ENCODE measurements at places on chromosomes 5 and 9.
A peak's percentile ranks its signal among the peaks of the same experiment; 100 is the strongest.

DNA sequence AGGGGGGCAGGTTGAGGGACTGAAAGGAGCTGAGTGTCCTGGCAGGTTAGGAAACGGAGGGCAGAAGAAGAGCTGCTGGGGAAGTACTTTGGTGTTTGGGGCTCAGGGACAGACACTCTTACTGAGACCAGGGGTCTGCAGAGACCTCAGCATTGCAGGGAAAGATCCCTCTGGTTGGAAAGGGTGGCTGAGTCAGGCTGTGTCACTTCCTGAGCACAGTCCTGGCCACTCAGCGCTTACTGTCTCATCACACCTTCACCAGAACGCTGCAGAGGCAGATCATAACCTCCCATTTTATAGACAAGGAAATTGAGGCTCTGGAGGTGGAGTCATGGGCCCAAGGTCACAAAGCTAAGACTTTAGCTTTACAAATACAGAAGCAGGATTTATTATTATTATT, 54.3 kb downstream of the LMX1B start:
- DNase-seq, result no peak

- peak; percentile 65 for DNase-seq
Measured at GRCh38 chr5:6772886-6773285, 59.7 kb downstream of the TENT4A start.

- peak; percentile 70 for DNase-seq
Measured at GRCh38 chr5:174317256-174317894, 271.9 kb downstream of the NSG2 start.

- DNase-seq, result no peak
Measured at GRCh38 chr5:107576736-107577393, 93.9 kb downstream of the EFNA5 start.

GRCh38 chr5:148799737-148800527, 26.5 kb upstream of the ADRB2 start:
- DNase-seq, result no peak

GRCh38 chr9:76500061-76500460, 41.1 kb downstream of the GCNT1 start:
- no peak for DNase-seq

GRCh38 chr5:84370176-84370575, 14.5 kb downstream of the EDIL3 start:
- peak; percentile 35 for DNase-seq

DNA sequence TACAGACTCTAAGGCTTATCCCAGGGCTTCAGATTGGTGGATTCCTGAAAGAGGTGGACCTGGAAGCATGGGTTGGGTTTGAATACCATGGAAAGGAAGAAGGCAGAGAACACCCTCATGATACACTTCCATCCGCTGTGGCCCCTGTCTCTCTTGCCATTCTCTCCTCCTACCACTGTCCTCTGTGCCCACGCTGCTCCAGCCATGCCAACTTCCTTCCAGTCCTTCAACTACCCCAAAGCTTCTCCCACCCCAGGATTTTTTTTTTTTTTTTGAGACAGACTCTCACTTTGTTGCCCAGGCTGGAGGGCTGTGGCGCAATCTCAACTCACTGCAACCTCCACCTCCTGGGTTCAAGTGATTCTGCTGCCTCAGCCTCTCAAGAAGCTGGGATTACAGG, 1.7 kb upstream of the SPARC start:
- no peak for DNase-seq

DNA sequence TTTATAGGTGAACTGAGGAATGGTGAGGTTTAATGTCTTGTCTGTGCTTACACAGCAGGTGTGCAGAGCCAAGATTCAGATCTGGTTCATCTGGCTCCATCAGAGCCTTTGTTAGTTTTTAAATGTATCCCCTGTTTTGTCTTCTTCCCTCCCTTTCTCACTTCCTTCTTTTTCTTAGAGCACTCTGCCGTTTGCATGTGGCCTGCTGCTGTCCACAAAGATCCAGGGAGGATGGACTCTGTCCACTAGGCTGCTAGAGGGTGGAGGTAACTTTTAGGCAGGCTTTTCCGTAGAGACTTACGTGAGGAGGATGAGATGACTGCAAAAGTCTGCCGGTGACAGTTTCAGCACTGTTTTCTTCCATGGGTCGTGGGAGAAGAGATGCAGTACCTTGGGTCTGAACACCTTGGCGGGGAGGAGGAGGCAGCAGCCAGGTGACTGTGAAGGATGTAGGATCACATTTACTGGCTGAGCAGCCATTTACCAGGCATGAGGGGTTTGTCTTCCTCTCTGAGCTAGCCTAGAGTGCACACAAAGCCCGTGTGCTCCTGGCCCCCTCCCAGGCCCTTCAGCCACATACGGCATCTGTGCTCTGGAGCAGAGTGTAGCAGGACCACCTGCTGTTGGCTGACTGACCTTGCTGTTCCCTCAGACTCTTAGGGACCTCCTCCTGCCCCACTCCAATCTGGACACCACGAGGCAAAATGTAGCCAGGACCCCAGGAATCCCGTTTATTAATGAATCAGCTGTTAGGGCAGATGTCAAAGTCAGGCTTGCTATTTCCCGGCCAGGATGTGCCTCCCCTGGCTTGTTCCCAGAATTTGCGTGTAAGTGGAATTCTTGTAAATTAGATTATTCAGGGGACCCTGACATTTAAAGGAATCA, 1.8 kb downstream of the NTMT1 start:
- no peak for DNase-seq

- DNase-seq, result no peak
Measured at GRCh38 chr5:178479261-178479660, 110.9 kb downstream of the COL23A1 start.

DNA sequence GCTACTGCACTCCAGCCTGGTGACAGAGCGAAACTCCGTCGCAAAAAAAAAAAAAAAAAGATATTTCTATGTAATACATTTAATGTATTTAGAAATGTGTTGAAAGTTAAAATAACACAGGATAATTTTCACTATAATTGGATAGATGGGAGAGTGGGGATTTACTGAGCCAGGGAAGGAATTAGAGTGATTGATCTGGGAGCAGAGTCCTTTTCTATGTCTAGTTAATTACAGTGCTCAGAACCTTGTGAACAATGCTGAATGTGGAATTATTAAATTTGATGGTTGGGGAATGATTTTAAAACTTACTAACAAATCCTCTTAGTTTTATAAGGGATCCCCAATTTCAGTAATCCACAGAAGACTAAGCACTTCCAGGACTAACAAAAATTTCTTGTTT, 239.7 kb downstream of the CSNK1G3 start:
- DNase-seq, result no peak

DNA sequence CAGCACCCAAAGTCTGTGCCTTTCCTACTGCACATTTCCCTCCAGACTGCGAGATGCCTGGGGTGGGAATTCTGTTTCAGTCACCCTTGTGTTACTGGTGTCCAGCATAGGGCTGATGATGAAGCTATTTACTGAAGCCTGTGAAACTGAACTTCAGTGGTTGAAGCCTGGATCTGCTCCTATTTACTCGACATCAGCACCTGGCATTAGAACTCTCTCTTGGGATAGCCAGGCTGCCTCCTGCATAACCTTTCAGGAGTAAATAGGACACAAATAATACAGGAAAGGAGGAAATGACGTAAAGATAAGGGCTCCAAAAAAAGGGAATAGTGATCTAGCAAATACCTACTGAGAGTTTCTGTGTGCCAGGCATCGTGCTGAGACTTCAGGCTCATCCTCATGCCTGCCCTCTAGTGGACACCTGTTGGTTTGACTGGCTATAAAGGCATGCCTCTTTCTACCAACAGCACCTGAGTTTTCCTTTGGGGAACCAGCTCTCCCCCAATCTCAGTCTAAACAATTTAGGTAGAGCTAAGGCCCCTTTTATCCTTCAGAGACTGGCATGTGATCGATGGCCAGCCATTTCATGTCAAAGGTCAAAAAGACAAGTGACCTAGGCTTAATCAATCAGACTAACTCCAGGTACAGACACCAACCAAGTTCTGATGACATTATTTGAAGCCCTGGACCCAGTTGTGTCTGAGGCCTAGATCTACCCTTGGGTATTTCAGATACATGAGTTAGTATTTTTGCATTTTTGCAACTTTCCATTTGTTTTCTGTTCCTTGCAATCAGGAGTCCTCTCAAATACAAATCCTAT, 192.1 kb upstream of the TRIM32 start:
- peak; percentile 4 for DNase-seq

GRCh38 chr5:132026516-132027008, 15.1 kb upstream of the ACSL6 start:
- DNase-seq, result no peak

- peak; percentile 35 for DNase-seq
Measured at GRCh38 chr9:133120501-133121197, 391 bp downstream of the RALGDS start.

- DNase-seq, result no peak
Measured at GRCh38 chr5:134580001-134580460, 52.6 kb downstream of the SAR1B start.

- no peak for DNase-seq
Measured at GRCh38 chr5:78845470-78845869, 139.6 kb downstream of the ARSB start.

DNA sequence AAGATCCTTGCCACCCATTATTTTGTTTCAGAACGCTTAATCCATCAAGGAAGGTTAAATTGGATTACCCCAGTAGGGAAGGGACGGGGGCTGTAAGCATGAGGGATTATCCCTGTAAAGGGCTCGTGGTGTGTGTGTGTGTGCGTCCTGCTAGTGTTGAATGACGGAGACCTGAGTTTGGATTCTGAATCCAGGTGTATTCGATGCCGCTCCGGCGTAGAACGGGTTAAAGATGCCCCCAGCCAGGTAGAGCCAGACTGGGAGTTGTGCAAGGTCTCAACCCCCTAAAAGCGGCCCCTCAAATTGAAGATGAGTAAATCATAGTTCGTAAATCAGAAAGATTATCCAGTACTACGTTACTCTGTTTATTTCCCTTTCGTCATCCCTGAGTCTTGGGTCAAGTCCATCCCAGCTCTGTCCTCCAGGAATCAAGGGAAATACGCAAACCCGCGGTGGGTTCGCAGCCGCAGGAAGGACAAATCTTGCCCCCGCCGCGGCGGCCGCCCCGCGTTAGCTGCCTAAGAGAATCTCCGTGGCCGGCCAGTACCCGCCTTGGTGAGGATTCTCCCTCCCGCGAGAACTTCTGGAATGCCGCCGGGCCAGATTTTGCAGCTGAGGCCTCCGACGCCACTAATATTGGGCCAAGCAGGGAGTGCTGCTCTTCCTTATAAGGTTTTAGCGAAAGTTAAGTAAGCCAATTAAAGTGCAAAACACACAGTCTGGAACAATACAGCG, 586 bp upstream of the MTAP start:
- DNase-seq, result peak; percentile 59

GRCh38 chr5:163755505-163755904, 250.1 kb downstream of the MAT2B start:
- no peak for DNase-seq

DNA sequence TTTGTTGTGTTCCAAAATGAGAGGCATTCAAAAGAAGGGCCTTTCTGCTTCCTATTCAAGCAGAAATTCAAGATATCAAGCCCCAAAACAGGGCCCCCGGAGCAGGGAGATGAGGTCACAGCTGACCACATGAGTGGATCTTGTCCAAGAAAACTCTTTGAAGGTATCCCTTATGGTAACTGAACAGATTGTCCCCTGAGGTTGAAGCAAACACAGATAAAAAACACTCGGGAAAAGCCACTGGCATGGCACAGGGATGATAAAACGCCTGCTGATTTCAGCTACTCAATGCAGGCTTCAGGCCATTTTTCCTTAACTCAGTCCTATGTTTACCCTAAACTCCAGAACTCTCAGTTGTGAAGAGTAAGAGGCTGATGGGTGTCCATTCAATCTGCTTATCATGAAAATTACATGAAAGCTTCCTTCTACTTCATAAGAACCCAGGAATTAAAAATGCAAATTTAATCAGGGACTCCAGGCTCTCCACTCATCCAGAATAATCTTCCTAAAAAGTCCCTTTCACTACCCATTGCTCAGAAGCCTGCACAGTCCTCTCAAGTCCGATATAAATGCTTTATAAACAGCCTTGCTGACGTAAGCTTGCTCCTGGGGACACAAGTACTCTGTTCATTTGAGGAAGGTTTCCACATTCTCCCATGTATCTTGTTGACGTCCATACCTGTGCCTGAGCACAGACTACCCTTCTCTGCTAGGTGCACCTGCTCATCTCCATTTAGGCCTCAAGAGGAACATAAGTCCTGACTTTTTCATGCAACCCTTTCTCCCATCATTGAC, 35.9 kb upstream of the SLC1A3 start:
- DNase-seq, result no peak

DNA sequence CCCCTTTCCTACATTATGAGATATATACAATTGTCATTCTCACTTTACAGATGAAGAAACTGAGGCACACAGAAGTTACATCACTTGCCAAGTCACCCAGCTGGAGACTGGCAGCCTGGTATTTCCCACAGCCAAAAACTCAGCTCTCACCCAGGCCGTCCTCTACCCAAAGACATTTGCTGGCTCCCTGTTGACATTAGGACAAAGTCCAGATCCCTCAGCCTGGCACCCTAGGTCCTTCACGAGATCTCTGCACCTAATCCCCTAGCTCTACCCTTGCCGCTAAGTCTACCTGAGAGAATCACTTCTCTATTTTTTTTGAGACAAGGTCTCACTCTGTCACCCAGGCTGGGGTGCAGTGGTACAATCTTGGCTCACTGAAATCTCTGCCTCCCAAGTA, 26.8 kb upstream of the LHX2 start:
- no peak for DNase-seq

DNA sequence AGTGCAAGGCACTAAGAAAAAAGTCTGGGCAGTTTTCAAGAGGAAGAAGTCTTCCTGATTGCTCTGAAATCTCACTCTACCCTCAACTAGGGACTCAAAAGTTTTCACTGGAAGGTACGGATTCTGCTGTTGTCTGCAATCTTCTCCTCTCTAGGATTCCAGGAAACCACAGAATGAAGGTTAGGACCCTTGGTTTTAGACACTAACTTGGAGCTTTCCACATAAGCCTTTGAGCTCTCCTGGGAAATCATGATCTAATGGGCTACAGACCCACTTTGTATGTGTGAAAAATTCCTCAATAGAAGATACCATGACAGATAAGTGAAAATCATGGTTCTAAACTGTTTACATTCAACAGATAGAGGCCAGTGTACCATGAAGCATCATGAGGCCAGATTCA, 265.1 kb downstream of the PSAT1 start:
- DNase-seq, result no peak

DNA sequence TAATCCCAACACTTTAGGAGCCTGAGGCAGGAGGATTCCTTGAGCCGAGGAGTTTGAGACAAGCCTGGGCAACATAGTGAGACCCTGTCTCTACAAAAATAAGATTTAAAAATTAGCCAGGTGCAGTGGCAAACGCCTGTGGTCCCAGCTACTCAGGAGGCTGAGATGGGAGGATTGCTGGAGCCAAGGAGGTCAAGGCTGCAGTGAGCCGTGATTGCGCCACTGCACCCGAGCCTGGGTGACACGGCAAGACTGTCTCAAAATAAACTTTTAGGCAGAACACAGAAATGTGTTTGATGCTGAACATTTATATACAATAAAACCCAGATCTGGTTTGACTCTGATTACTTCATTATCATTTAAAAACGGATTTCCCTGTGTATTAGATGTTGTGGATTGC, 4.9 kb downstream of the ENTR1 start:
- DNase-seq, result no peak

GRCh38 chr9:135513351-135513846, 7.8 kb upstream of the LCN1 start:
- no peak for DNase-seq
